NCI-H1092 (cell line): ENCODE measurements at places on chromosomes 16 and 17.
A peak's percentile ranks its signal among the peaks of the same experiment; 100 is the strongest.

DNA sequence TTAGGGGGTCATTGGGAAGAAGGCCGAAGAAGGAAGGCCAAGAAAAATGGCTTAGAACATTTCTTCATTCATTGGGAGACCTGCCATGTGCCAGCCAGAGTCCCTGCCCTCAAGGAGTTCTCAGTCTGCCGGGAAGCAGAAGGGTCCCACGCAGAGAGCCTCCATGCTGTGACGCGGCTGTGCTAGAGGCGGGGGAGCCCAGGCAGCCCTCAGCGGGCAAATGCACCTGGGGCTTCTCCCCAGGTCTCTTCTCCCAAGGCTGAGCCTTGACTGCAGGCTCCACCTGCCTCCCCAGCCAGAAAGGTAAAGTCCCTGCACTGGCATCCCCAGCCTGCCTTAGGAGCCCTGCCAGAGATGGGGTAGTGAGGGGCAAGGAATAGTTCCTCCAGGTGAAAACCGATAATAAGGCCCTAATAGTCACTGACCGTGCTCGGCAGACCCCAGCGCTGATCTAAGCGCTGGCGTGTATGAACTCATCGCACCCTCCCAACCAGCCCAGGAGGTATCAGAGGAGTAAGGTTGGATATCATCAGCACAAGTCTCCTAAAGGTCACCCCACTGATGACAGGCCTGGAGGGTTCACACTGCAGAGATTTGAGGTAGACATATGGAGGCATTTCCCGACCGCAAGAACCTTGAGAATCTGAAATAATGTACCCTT, 6.0 kb upstream of the CDR2L start:
- no peak for DNase-seq

GRCh38 chr17:73455050-73455687, 143.4 kb upstream of the CDC42EP4 start:
- peak; percentile 28 for DNase-seq

DNA sequence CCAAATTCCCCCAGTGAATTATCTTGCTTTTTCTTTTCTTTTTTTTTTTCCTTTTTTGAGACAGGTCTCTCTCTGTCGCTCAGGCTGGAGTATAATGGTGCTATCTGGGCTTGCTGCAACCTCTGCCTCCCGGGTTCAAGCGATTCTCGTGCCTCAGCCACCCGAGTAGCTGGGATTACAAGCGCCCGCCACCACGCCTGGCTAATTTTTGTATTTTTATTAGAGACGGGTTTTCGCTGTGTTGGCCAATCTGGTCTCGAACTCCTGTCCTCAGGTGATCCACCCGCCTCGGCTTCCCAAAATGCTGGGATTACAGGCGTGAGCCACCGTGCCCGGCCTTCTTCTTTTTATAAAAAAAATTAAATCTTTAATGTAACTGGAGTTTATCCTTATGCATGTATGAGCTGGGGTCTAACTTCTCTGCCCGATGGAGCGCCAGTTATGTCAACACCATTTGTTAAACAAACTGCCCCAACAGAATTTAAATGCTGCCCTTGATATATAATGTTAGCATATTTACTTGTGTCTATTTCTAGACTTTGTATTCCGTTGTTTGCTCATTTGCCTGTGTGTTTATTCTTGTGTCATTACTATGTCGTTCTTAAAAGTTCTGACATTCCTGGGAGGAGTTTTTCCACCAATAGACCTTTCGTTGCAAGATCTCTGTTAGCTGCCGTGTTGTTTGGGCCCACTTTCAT, 535 bp upstream of the AURKB start:
- DNase-seq: no peak

GRCh38 chr16:51409001-51409675, 258.1 kb upstream of the SALL1 start:
- DNase-seq: no peak

GRCh38 chr17:2024572-2025219, 438 bp downstream of the RTN4RL1 start:
- DNase-seq: no peak

DNA sequence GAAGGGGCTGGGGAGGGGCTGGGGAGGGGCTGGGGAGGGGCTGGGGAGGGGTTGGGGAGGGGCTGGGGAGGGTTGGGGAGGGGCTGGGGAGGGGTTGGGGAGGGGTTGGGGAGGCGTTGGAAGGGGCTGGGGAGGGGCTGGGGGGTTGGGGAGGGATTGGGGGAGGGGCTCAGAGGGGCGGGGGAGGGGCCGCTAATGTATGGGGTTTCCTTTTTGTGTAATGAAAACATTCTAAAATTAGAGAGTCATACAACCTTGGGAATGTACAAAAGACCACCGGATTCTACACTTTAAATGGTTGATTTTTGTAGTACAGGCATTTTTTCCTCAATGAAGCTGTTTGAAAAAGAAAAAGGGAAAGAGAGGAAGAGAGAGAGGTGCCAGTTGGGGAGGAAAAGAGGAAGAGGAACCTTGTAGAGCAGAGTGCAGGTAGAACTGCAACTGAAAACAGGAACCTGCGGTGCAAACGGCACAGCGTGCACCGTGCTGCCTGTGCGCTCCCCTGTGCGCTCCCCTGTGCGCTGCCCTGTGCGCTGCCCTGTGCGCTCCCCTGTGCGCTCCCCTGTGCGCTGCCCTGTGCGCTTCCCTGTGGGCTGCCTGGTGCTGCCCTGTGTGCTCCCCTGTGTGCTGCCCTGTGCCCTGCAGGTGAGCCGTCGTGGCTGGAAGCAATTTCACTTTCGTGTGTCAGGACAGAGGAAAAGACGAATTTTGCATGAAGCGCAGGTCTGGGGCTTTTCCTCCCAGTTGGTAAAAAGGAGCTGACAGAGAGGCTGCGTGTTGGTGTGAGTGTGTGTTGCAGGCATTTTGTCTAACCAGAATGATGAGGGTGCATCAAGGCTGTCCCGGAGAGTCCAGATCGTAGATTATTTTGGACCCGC, 40.8 kb downstream of the METRNL start:
- no peak for DNase-seq

- DNase-seq: no peak
These were observed 88.5 kb downstream of the KCNJ12 start for GRCh38 chr17:21464611-21465021.

GRCh38 chr16:12289175-12290063, 312.9 kb downstream of the SNX29 start:
- no peak for DNase-seq

DNA sequence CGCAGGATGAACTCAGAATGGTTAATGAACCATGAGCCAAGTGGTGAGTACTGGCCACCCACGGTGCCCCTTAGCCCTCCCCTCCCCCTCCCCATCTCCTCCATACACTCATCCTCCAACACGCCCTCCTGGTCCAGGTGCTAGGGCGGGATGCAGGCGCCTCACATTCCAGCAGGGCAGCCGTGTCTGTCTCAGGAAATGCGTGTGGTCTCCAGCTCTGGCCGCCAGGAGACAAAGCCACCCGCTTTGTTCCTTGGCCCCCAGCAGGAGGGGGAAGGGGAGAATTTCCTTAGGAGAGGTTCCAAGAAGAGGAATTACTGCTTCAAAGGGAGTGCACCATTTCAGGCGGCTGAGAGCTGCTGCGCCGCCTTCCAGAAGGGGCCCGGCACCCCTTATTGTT, 29.7 kb upstream of the RMI2 start:
- no peak for DNase-seq

DNA sequence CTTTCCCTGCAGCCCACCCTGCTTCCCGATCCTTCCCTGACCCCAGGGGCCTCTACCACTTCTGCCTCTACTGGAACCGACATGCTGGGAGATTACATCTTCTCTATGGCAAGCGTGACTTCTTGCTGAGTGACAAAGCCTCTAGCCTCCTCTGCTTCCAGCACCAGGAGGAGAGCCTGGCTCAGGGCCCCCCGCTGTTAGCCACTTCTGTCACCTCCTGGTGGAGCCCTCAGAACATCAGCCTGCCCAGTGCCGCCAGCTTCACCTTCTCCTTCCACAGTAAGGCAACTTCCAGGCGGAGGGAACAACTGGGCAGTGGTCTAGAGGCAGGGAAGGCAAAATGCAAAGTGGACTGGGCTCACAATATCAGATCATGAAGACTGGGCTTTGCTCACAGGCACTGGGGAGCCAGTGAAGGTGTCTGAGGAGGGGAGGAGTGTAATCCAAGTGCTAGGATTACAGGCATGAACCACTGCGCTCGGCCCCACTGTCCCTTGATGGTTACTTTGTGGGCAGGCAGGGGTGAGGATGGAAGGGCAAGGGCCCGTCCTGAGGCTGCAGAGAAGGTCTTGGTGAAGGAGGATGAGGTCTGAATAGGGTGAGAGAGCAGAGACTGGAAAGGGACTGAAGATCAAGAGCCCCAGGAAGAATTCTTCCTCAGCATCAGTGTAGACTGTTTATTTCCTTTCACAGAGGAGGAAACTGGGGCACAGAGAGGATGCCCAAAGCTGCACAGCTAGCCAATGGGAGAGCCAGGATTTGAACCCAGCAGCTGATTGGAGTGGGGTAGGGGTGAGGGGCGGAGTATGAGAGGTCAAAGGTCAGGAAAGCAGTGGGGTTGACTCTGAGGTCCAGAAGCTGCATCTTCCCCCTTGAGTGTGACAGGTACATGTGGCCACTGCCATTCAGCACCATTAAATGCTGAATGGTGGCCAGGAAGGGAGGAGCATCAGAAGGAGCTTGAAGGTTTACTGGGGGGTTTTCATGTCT, 16.5 kb upstream of the ADGRG3 start:
- no peak for DNase-seq

DNA sequence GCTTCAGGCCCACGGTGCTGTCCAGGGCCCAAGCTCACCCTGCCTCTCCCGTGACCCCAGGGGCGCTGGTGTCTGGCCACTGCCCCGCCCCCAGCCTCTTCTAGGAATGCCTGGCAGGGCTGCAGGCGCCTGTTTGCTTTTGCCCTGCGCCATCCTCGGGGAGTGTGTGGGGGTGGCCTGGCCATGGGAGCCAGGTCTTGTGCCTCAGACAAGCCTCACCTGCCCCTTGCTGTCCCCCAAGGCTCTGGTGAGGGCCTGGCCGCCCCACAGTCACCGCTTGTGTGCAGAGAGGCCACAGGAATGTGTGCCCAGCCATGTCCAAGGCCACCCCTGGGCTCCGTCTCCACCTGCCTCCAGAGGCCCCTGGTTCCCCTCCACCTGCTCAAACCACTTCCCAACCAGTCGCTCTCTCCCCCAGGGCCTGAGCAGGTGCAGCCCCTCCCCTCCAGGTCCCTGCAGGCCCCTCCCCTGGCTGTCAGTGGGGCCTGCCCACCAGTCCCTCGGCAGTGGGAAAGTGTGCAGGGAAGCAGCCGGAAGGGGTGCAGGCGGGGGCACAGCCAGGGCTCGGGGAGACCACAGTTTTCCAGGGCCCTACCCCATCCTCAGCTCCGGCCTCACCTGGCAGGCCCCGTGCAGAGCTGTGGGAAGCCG, 841 bp upstream of the IGFALS start:
- DNase-seq: no peak

- no peak for DNase-seq
These were observed 237.3 kb upstream of the CDH5 start for GRCh38 chr16:66129196-66129595.

GRCh38 chr17:35064516-35065215, 1.2 kb upstream of the RFFL start:
- DNase-seq: no peak

DNA sequence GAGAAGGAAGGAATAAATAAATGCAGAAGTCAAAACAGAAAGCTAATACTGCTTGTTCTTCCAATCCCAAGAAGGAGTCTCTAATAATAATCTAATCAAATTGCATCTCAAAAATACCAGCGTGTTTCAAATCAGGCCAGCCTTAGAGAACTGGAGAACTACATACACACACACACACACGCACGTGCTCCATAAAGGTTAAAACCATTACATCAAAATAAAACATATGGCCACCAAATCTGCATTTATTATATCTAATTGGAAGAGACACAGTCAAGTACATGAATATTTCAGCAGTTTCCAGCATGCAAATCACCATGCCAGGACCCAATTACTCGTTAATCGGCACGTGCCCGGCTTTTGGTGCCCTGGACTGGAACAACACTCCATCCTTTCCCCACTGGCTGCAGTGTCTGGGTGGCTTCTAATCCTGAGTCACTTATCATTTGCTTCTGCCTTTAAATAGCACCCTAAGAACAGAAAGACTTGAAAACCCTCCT, 20.4 kb upstream of the KDM8 start:
- DNase-seq: no peak

DNA sequence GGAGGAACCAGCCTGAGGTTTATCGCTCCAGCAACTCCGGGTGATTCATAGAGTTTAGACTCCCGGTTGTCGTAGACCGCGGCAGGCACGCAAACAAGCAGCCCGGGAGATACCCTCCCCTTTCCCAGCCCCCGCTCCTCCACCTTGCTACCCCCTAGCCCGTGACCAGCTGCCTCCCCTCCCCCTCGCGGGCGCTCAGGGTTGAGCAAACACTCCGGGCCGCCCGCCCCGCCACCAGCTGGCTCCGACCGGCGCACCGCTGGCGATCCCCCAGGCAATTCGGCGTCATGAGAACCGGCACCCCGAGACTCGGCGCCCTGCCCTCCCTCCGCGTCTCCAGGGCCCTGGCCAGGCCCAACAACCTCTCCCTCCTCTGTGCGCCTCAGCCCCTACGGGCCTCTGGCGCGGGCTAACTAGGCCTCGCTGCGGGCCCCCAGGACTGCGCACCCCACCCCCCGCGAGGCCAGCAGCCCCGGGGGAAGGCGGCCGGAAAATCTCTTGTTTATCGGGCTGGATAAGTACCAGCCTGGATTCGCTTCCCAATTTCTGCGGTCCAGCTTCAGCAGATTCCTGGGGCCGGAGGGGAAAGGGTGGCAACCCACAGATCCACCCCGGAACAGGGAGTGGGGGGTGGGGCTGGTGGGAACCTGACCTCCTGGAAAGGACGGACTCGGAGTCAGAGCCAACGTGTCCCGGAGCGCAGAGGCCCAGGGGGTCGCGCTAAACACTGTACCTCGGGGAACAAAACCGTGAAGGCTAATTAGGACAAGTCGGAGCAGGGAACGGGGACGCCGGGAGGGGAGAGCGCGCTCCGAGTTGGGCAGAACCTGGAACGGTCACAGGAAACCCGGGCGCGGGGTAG, 951 bp upstream of the GPRC5C start:
- DNase-seq: peak; percentile 84

- no peak for DNase-seq
These were observed 23.5 kb downstream of the CACNG1 start for GRCh38 chr17:67067571-67068482.

- peak; percentile 35 for DNase-seq
These were observed 276.5 kb downstream of the XYLT1 start for GRCh38 chr16:17194190-17194780.

GRCh38 chr17:36525113-36525512, 9.6 kb downstream of the MYO19 start:
- DNase-seq: no peak

- DNase-seq: no peak
These were observed 10.8 kb upstream of the CBLN1 start for GRCh38 chr16:49292413-49292812.
